Stimulated activated CD4-positive, alpha-beta T cell treated with anti-CD3 and anti-CD28 coated beads, Interleukin-15, amount 100 ng/mL, for 1 hour (primary cell): ENCODE measurements at places on chromosomes 6 and 20.
A peak's percentile ranks its signal among the peaks of the same experiment; 100 is the strongest.

DNA sequence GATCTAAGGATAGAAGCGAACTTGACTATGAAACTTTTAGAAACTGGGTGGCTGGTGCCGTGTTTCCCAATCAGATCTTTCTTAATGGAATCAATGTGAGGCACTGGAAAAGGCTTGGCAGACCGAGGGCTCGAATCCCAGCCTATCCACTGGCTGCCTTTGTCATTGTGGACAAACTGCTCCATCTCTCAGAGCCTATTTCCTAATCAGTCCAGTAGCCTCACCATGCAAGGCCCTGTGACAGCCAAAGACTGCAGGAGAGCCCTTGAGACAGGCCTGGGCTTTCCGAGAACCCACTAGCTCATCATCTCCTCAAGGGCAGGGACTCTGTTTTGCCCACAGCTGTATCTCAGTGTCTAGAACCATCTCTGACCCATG, 43.4 kb downstream of the SPDEF start:
- no peak for DNase-seq

DNA sequence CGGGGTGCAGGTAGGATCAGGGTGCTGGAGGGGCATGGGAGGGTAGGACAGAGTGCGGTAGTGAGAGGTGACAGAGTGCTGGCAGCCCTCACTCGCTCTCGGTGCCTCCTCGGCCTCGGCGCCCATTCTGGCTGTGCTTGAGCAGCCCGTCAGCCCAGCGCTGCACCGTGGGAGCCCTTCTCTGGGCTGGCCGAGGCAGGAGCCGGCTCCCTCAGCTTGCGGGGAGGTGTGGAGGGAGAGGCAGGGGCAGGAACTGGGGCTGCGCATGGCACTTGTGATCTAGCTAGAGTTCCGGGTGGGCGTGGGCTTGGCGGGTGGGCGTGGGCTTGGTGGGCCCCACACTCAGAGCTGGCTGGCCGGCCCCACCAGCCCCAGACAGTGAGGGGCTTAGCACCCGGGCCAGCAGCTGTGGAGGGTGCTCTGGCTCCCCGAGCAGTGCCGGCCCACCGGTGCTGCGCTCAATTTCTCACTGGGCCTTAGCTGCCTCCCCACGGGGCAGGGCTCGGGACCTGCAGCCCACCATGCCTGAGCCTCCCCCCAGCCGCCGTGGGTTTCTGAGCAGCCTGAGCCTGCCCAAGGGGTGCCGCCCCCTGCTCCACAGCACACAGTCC, 112.8 kb upstream of the DUSP22 start:
- DNase-seq = no peak

- no peak for DNase-seq
These were observed 13.8 kb upstream of the B4GALT5 start for GRCh38 chr20:49727478-49727877.

GRCh38 chr6:113317442-113317841, 539.7 kb upstream of the MARCKS start:
- no peak for DNase-seq

DNA sequence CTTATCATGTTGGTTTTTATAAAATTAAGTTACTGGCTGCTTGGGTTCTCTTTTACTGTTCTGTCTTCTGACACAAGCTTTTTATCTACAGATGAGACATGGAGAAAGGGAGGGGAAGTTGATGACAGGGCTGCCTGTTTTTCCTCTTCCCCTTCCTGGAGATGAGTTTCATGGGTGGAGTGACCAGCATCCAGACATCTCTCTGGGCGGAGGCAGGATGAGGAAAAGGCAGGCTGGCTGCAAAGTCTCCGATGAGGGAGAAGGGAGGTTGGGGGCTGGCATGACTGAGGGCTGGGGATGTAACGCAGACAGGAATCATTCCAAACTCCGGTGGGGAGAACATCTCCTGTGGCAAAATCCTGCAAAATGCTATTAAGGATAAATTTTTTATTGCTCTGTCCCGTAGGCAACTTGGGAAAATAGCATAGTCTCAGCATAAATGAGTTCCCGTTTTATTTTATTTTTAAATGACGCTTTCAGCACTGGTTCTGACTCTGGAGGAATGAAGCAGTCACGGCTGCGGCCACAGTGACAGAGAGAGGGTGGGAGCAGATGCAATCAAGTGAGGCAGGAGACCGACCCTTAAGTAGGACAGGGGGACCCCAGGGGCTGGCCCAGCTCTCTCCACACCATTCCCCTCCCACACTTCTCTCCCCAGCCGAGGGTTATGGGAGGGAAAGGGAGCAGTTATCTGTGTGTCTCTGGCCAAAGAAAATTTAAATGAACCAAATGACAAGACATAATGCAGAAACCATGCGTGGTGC, 108.8 kb upstream of the PMEPA1 start:
- DNase-seq = no peak

DNA sequence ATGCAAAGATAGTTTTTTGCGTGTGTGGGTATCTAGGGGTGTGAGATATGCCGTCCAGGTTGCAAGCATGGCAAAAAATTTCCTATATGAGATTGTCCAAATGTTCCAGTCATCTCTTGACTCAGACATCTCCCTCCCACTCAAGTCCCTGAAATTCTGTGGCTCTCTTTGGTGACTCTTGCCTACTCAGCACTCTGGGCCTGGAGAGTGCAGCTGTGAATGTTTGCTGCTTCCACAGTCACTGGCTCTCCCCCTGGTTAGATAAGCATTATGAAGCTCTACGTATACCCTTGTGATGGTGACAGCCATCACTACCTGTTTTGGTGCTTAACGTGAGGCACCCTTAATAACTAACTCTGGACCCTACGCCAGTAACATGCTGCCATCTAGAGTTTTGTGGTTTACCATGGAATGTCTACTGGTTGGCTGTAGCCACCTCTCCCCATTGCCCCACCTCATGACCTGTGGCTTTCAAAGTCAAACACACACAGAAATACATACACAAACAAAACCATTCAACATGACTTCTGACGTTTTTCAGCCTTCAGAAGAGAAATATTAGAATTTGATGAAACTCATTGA, 621.9 kb upstream of the CITED2 start:
- DNase-seq = no peak

- DNase-seq = no peak
These were observed 230.2 kb downstream of the PTPRK start for GRCh38 chr6:128290221-128290620.

DNA sequence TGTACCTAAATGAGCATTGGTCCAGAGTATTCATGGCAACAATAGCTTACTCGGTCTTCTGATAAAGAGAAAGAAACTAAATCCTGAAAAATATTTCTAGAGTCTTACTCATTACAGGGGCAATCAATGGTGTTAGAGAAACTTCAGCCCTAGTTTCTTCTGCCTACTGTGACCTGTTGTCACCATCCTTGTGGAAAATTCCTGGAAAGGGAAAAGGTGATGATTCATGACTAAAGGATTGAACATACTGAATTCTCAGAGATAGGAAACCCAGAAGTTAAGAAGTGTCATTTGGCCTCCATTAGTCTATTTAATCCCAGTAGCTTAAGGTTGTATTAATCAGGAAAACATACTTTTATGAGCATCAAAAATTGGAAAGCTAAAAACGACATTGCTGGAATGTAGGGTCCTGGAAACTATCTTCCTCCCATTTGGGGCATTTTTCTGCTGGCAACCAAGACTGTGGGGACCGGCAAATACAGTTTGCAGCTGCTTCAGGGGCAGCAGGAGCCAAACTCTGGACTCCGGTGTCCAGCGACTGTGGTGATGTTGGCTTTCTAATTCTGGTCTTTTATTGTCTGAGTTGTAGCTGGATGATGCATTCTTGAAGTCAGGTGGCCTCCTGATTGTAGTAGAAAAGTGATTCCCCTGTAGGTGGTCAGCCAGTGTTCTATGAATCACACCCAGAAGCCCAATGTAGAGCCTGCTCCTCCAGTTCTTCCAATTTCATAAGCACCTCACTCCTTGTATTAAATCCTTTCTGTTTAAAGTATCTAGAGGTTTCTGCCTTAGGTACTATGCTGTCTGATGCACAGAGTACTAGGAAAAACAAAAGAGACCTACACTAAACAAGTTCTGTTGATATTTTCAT, 67.6 kb downstream of the LCA5 start:
- DNase-seq = no peak

GRCh38 chr6:63527658-63528514, 44.4 kb upstream of the LOC128125822 start:
- DNase-seq = no peak

DNA sequence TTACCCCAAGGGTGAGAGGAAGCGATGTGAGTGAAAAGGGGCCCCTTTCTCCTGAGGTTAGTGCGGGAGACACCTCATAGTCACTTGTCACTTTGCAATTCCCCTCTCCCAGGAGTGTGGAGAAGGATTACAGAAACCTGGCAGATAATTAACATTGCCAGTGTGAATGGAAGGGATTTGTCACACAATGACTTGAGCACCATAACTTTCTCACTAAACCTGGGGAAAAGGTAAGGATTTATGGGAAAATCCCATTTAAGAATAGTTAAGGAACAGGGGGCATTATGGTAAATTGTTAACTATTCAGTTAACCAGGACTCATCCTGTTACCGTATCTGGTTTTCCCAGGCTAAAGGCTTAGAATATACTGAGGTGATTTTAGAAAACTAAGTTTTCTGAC, 219.5 kb upstream of the JAG1 start:
- DNase-seq = no peak

DNA sequence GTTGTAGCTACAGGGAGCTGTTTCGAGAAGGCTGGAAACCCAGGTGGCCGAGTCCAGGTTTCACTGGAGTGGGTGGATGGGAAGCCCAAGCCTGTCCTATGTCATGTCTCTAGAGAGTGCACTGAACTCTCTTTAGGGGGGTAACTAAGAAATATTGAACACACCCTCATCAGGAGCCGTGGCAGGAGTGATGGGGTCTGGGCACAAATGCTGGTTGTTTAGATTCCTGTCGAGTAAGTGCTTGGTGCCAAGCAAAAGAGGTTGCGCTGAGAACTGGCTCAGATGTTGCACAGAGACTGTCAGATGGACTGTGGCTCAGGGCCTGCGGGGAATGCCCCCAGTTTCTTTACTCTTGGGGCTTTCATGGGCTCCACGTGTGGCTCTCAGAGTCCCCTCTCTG, 7.3 kb upstream of the FAM209A start:
- no peak for DNase-seq

DNA sequence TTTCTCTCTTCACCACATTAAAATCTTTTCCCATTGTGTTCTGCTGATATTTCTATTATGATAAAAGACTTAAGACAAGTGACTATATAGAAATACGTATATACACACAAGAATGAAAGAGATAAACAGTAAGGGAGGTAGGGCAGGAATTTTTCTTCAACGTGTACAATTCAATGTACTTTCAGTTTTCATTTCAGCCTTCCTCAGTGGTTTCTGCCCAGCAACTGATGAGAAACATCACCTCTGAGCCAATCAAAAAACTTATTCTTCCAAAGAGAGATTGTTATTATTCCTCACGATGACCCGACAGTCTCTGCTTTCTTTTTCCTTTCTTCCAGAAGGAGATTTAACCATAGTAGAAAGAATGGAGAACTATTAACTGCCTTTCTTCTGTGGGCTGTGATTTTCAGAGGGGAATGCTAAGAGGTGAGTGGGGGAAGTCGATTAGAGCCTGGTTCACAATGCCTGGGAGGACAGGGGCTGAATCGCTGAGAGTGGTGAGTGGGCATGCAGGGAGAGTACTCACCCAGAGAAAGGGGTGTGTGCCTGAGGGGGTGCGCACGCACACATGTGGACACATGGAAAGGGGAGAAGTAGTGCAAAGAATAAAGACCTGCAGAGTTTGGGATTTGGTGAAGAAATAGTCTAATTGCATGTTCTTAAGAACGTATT, at the start of gene BTN3A1:
TSS of gene BTN3A1 (plus strand) at position 289 of the 672 bp plus-strand sequence. CDS start 3,289 bp downstream, outside the sequence.
- DNase-seq = peak; percentile 35

DNA sequence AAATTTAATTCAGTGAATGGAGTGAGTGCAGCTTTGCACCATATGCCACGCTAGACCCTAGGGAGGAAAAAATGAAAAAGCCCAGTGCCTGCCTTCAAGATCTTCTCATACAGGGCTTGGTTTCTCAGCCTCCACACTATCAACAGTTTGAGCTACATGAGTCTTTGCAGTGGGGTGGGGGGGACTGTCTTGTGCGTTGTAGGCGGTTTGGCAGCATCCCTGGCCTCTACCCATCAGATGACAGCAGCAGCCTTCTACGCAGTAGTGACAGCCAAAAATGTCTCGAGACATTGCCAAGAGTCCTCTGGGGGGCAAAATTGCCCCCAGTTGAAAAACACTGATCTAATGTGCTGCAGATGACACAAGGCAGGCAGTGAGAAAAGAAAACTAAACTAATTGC, 6.2 kb downstream of the CDH22 start:
- no peak for DNase-seq

GRCh38 chr20:57869951-57870315, 160.1 kb upstream of the PMEPA1 start:
- DNase-seq = no peak

- DNase-seq = no peak
These were observed 32.2 kb downstream of the PMEPA1 start for GRCh38 chr20:57677584-57677982.

DNA sequence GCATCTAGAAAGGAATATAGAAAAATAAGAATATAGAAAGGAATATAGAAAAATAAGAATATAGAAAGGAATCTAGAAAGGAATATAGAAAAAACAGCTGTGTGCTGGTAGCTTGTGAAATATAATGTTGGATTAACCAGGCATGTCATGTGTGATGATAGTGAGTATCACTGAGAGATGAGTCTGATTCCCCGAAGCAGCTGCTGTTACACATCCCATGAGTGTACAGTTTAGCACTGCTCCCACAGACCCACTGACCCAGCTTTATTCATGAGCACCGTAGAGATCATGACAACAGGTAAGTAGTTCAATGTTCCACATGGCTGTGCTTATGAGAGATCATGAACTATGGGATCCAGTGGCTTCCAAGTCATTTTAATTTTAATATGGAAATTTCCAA, 64.8 kb downstream of the SLC22A3 start:
- DNase-seq = no peak

GRCh38 chr6:125149256-125150144, 4.1 kb upstream of the TPD52L1 start:
- DNase-seq = no peak

- no peak for DNase-seq
These were observed 20.5 kb downstream of the GCLC start for GRCh38 chr6:53524455-53524815.

DNA sequence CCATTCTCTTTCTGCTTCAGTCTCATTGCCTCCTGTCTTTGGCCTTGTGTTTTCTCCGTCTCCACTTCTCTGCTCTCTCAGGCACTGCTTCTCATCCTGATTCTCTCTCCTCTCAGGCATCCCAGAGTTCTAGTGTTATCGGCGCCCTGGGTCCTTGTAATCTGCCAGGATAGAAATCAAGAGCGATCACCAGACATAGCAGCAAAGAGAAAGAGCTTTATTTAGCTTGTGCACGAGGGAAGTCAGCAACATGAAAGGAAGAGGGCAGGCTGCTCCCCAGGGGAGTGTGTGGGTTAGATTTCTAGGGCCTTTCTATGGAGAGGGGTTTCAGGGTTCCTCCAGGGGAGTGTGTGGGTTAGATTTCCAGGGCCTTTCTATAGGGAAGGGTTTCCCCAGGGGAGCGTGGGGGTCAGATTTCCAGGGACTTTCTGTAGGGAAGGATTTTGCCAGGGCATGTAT, 32.5 kb downstream of the SUN5 start:
- DNase-seq = no peak

- DNase-seq = no peak
These were observed 100.9 kb downstream of the PFDN4 start for GRCh38 chr20:54308804-54309203.
